H1 (cell line): ENCODE measurements at places on chromosomes 11 and 22.

DNA sequence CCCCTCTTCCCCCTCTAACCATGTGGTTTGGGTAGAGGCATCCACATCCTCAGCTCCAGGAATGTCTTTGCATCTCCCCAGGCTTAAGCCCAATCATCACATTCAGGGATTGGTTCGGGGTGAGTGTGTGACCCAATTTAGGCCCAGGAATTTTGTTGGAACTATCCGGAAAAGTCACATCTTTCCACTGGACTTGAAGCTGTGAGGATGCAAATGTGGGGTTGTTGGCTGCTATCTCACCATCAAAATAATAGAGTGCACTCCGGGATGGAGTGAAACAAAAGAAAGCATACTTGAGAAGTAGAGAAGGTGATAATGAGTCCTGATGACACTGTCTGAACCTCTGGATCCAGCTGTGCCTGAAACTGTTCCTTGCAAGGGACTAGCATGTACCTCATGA is 33.8 kb upstream of the OLFML1 start:
- no peak for DNase-seq

DNA sequence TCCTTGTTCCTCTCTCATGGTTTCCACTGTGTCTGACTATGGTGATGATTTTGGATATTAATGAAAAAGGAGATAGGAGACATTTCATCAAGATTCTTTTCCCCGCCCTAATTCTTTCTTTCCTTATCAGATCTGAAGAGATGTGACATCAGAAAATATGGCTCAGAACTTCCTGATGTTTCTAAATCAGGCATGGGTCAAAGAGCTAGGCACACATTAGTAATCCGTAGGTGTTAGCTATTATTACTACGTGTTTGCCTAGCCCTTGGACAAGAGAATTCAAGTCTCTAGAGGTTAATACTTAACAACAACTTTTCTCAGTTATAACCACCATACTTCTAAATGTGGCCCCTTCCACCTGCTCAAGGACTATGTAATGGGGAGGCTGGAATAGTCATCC is 5.8 kb downstream of the JOSD1 start:
- no peak for DNase-seq

DNA sequence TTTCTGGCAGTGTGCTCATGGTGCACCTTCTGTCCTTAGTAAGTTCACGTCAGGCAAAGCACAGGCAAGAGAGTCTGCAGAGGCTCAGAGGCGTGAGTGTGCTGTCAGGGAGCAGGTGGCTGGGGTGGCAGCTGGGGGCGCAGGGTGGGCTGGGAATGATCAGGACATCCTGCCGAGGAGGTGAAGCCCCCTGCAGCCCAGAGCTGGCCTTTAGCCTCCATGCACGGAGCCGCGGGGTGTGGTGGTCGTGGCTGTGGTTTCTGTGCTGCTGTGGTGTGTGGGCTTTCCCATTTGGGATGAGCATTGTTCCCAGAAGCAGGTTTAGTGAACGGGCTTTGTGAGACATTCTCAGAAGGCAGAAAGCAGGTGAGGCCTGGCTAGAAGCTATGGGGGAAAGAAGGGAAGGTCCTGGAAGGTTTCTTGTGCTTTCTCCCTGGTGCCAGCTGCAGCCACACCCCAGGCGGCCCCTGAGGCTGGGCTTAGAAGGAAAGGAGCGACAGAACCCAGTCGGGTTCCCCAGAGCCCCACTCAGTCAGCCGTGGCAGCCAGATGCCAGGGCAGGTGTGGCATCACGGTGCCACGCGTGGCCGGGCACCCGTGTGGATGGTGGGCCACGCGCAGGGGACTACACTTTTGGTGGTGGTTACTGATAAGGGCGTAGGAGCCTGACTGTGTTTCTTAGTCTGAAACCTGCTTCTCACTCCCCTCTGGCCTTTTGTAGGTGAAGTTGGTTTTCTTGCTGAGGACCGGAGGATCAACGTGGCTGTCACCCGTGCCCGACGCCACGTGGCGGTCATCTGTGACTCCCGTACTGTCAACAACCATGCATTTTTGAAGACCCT is 32.0 kb downstream of the IGHMBP2 start:
- DNase-seq: no peak

- DNase-seq: peak; percentile 86
These were observed 52.9 kb upstream of the CARS1 start for GRCh38 chr11:3109921-3110706.

DNA sequence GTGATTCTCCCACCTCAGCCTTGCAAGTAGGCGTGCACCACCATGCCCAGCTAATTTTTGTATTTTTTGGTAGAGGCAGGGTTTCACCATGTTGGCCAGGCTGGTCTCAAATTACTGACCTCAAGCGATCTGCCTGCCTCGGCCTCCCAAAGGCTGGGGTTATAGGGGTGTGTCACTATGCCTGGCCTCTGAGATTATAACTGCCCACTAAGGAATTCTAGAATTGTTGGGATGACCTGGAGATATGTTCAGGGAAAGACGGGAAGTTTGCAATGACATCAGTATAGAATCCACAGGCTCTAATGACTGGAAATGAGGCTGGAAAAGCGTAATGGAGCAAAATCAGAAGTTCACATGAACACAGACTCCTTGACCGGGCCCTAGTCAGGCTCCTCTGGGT is 62.2 kb downstream of the CLMP start:
- DNase-seq: no peak

DNA sequence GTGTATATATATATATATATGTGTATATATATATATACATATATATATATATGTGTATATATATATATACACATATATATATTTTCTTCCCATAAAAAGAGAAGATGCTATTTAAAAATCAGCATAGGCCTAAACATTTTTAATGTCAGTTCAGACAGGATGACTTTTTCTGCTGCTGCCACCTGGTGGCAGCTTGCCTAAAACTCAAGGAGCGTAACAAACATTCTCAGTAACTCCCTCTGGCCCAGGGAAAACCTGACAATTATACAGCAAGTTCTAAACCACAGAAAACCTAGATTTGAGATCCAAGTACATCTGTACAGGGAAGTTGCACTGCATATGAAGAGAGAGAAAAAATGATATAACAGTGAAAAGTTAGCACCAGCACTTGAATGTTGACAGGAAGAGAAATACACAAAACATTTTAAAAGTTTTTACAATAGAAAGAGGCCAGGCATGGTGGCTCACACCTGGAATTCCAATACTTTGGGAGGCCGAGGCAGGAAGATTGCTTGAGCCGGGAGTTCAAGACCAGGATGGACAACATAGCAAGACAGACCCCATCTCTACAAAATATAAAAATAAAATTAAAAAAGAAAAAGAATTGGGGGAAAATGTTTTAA is 16.6 kb downstream of the OR8A1 start:
- peak; percentile 39 for DNase-seq

GRCh38 chr22:48850658-48851287 is 976.9 kb downstream of the BRD1 start:
- DNase-seq: no peak
